Stimulated activated CD4-positive, alpha-beta T cell treated with anti-CD3 and anti-CD28 coated beads, TNF-alpha, amount 100 ng/mL, for 24 hours (primary cell): ENCODE measurements at places on chromosomes 3 and 15.

- DNase-seq, result no peak
Observed at GRCh38 chr3:141656771-141657170, 81.3 kb upstream of the RNF7 start.

DNA sequence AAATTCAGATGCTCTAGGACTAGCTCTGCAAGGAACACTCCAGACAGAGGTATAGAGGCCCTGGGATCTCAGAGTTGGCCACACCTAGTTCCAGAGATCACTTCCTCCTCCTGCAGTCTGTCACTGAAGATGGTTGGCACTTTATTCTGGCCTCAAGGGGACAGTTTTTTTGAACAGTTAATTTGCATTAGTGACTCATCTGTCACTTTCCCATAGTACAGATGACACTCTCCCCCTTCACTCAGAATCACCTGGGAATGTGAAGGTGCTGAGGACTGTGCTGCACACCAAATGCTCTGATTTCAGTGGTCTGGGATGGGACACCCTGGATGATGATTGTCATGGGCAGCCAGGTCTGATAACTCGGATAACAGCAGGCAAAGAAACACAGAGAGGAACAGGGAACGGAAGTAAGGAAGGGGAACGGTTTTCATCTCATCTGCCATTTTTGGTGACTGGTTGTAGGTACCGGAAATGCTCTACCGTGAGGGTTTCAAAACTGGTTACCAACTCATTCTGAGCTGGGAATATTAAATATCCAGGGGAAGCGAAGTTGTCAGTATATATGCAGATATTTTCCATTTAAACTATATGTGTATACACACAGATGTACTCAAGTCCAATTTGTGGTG, 232.5 kb upstream of the ST8SIA2 start:
- DNase-seq, result no peak

DNA sequence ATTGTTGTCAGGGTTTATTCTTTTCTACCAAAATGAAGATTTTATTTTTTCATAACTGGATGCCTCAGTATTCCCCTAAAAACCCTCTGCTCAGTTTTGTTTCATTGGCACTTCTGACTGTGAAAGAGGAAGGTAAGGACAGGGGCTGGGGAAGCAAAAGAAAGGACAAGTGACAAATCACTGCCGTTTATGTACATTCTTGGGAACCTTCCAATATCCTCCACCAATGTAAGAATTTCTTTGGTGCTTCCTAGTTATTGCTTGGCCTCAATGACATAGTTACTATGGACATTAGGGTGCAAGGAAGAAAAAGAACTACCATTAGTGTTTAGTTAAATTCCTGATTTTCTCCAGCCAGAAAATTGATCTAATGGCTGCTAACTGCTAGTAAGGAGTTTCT, 131.0 kb upstream of the C15orf61 start:
- no peak for DNase-seq

GRCh38 chr3:64616953-64617352, 70.8 kb downstream of the ADAMTS9 start:
- no peak for DNase-seq
